ENCODE measurements at places on chromosomes 6 and 20. TPM values are rescaled to one million over a fixed set of nuclear protein-coding genes. Genes with fewer than 3 reads are reported as not detected.

- DNase-seq = no peak
Observed at GRCh38 chr6:31621320-31621939, 915 bp downstream of the PRRC2A start.

- no peak for DNase-seq
Observed at GRCh38 chr20:57308451-57309271, 20.9 kb upstream of the SPO11 start.

GRCh38 chr6:130417951-130418350, 52.1 kb downstream of the TMEM200A start:
- no peak for DNase-seq

GRCh38 chr6:50815436-50816114, 3.1 kb upstream of the TFAP2B start:
- no peak for DNase-seq

GRCh38 chr6:20777801-20778200, 243.5 kb downstream of the CDKAL1 start:
- no peak for DNase-seq

DNA sequence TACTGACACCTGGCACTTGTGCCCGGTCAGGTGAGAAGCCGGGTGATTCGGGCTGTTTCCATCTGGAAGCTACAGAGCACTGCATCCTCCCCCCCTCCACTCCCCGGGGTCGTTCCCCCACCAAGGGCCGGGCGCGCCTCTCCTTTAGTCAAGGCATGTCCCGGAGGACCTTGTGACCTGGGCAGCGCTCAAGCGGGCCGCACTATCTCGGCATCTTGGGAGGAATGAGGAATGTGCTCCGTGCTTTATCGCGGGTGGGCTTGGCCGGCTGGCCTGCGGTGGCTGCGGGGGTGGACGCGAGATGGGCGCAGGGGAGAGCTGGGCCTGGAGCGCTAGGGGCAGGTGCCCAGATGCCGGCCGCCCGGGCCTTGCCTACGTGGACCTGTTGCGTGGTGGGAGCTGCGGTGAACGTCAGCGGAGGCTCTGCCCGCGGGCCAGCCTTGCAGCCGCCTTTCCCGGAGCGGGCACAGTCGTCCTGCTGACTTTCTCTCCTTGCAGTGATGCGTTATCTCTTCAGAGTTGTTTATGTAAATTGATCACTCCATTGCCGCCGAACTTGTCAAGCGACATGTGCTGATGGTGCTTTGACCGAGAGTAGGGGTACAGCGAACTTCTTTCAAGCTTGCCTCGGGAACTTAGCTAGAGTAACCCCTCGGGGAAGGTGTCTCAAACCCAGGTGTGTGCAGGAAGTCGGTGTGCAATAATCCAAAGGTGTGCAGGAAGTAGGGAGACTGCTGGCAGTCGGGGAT, 1.1 kb downstream of the LRRC1 start:
- DNase-seq = no peak

The C6orf15 gene
- total RNA-seq = not detected

- DNase-seq = no peak
Observed at GRCh38 chr6:82568290-82568993, 204.8 kb downstream of the TPBG start.

DNA sequence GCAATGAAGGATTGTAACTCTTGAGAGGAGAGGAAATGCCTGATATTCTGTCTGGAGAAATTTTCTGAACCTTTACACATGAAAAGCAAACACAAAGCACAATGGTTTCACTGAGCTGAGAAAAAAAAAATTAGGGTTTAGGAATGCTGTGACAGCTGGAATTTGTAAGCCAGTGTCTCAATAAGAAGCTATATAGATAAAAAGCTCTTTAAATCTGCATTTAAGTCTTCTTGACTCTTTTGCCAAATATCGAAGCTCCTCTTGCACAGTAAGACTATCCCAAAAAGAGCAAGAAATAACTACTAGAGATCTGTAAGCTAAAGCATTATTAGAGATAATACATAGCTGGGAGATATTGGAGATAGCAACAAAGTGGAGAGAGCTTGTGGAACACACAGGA, 1334.0 kb upstream of the CITED2 start:
- no peak for DNase-seq

GRCh38 chr20:32201296-32201976, 6.1 kb downstream of the PLAGL2 start:
- DNase-seq = no peak

The DDRGK1 gene
- 63.7 TPM for total RNA-seq

GRCh38 chr6:96626759-96627364, 63.9 kb downstream of the FHL5 start:
- no peak for DNase-seq

The RPS6KA2 gene
- 4.5 TPM for total RNA-seq

DNA sequence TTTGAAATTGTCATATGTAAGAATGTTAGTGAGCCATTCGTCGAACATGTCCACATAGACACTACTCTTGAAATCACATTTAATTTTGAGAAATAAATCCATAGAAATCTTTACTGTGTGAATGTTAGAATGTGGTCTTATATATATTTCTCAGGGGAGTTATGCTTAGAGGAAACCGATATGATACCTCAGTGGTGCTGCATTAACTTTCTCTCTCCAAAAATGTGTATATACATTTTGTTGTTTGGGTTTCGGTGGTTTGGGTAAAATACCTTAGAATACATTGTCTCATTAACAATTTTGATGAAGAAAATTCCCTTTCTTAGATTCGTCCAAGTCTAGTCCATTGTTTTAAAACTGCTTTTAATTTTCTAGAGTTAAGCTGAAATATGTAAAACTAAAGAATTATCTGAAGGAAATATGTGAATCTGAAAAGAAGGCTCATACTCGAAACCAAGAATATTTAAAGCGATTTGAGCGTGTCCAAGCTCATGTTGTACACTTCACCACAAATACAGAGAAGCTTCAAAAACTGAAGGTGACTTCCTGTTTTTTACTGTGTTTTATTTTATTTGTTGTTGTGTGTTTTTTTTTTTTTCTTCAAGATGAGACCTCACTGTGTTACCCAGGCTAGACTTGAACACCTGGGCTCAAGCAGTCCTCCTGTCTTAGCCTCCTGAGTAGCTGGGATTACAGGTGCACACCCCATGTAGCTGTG, 10.3 kb downstream of the KIZ start:
- DNase-seq = no peak

DNA sequence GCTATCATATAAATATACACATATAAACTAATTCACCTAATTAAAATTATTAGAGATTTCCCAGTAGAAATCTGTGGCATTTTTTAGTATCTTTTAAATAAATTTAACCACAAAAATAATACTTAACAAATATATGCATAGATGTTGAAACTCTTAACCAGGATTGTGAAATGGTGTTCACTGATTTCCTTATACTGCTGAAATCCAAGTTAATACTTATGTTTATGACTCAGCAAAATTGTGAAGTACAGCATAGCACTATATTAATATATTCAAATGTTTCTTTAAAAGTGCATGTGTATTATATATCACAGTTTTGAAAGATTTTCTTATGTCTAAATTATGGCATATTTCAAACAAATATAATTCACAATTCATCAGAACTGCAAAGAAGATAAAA, 328.2 kb upstream of the MANEA start:
- no peak for DNase-seq

DNA sequence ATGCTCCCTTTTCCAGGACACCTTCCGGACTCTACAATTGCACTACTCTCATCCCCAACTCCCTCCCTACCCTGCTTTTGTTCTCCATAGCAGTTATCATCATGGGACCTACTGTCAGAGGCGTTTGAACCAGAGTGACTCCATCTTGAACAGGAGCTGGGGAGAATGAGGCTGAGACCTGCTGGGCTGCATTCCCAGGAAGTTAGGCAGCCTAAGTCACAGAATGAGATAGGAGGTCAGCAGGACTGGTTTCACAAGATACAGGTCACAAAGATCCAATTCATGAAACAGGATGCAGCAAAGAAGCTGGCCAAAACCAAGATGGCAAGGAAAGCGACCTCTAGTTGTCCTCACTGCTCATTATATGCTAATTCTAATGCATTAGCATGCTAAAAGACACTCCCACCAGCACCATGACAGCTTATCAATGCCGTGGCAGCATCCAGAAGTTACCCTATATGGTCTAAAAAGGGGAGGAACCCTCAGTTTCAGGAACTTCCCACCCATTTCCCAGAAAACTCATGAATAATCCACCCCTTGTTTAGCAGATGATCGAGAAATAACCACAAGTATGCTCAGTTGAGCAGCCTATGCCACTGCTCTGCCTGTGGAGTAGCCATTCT, 15.6 kb downstream of the SLC13A3 start:
- DNase-seq = no peak

DNA sequence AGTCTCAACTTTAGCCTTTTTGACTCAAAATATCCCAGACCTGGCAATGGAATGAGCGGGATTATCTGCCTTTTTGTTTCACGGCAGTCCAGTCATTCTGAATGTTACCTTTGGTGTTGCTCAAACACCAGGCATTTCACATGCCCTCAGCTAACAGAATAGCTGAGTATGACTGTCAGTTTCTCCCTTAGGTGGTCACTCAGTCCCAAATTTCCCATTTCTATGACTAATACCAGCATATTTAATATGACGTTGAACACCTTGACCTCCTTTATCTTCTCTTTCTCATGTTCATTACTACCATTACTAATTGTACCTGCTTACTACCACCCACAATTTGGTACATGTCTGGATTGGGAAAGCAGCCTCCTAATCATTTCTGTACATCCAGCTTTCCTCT, 65.2 kb downstream of the EDN1 start:
- no peak for DNase-seq

GRCh38 chr6:51568771-51569170, 518.6 kb downstream of the PKHD1 start:
- DNase-seq = no peak

GRCh38 chr6:21665110-21665391, 71.5 kb downstream of the SOX4 start:
- DNase-seq = no peak

GRCh38 chr6:129179283-129179682, 296.3 kb downstream of the LAMA2 start:
- no peak for DNase-seq

DNA sequence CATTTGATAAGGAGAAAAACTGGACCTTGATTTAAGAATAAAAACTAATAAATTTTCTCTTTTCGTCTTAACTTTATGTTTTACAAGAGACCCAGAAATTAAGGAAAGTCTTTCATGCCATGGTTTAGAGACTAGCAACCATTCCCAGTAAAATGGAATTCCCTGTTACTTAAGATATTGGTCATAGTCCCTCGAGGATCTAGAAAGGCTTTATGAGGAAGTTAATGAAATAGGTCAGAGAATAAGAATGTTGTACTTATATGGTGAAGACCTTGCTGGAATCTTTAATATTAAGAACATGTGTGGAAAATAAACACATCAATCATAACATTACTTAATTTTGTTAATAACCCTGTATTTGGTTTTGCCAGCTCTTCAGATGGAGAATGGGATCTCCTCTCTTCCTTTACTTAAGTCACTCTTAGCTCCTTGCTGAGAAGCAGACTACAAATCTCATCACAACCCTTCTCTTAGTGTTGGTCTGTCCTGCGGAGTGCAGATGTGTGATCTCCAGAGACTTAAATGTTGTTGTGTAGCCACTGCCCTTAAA, 382.9 kb downstream of the QKI start:
- DNase-seq = no peak

DNA sequence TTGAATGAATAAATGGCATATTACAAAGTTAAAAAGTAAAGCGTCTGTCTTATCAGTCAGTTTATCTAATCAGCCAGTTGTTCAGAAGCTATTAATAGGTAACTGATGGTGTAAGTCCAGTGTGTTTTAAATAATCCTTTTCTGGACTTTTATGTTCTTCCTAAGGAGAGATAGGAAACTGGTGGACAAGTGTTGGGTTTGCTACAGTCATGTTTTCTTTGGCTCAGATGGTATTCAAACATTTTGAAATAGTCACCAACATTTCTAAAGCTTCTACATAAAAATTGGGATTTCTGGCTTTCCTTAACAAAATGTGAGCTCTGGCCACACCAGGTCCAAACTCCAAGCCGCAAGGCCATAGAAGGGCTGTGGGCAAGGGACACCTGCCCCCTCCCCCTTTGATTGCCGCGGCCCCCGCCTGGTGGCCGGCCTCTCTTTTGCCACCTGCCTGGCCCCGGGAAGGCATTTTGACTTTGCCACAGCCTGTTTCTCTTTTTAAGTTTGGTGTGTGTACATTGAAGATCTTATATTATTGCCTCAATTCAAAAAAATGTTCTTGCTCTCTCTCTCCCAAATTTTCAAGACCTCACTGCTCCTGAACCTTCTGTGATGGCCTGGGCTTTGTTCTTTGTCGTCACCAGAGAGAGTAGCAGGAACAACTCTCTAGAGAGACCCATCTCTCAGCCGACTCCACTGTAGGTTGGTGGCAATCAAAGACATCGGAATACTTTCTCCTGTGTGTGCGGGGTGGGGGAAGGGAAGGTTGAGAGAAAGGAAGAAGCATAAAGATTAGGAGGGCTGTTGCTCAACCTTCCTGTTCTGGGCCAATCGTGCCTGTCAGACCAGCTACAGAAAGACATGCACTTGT, 84.0 kb upstream of the ZNF217 start:
- no peak for DNase-seq

GRCh38 chr6:157649311-157650260, 173.5 kb upstream of the SNX9 start:
- no peak for DNase-seq

DNA sequence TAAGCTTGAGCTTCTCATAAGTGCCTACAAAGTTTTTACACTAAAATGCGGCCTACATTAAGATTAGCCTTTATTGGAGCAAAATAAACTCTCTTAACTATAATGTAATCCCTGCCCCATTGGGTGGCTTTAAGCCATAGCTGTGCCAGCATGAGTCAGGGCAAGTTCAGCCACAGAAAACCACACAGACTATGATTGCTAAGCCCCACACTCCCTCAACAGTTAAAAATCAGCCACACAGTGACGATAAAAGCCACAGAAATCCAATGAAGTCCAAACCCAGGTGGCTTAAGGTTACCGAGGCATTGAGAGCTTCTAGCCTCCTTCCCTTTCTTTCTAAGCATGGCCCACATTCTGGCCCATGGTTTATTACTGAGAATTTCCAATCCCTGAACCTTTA, 61.6 kb downstream of the GRM1 start:
- DNase-seq = no peak

DNA sequence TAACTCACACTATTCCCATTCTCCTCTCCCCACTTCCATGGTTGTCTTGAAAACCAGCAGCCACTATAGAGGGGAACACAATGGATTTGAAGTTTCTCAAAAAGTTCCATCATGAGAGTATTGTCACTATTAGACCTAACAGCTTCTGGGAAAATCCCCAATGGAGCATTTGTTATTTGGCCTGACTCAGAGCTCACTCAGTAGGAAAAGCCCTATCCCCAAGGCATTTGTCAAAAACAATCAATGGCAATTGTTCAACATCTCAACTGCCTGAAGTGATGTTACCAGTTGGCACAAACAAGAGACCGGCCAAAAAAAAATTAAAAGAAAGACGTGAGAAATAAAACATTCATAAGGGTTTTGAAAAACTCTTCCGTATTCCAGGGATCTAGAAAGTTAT, 98.8 kb downstream of the MYLK4 start:
- DNase-seq = no peak

- no peak for DNase-seq
Observed at GRCh38 chr6:3227363-3228045, at the start of gene TUBB2B. TSS of gene TUBB2B (minus strand) at chr6:3227653. CDS start at chr6:3227543, 110 bp downstream.

GRCh38 chr6:148999929-149000468, 253.2 kb downstream of the UST start:
- no peak for DNase-seq
